HS-27A (cell line): ENCODE measurements at places on chromosomes 3 and 15.

DNA sequence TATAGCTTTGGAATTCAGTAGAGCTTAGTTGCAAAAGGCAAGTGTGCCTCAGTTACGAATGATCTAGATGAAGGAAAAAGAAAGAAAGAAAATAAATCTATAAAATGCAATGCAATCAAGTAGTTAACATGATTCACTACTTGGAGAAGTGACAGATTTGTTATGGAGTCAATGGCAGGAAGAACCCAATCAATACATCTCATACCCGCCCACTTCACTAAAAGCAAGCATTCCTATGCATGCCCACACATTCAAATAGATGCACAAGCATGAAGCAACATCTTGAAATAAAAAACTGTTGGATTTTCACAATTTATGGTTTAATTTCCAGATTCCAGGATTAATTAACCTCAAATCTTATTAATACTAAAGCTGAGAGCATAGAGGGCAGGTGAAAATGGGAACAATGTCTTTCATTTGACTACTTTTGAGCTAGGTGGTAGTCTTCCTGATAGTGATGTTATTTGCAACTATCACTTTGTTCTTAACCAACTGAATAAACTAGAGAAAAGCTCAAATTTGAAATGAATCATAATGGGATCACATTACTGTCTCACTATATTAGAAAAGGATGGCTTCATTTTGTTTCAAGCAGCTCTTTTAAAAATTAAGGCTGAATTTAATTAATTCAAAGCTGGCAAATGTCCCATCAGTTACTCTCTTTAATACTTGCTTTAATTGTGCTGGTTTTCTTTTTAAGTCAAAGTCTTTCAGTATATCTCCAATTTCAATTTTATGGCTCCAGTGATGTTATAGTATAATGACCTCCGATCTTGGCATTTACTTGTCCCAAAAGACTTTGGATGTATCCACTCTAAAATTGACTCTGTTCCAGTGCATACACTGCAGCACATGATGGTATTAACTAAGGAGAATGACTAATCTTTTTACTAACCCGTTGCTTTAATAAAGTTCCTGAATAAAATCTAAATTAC lies 46.7 kb upstream of the CCDC50 start:
- DNase-seq = no peak

DNA sequence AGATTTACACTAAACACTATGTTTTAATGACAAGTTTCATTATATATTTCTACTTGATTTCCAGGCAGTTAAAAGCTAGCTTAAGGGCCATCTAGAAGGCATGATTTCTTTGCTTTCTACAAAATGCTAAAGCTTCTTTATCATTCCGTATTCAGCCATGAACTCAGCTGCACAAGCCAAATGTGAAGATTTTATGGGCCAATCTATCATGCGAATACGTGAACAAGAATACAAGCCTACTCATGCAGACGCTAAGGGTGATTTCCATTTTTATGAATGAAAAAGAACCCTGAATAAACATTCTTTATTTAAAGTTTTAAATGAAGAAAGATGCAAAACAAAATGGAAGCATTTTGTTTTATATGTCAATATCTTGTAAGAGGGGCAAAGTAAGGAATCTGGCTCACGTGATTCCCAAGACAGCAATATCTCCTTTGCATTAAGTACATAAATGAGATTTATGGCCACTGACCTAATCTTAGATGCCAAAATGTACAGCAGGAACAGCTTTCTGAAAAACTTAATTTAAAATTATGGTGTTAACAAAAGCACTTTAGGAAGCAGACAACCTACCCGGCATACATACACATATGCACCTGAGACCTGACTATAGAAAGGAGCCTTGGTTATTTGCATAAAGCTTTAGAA lies 215.8 kb downstream of the DPH6 start:
- no peak for DNase-seq

DNA sequence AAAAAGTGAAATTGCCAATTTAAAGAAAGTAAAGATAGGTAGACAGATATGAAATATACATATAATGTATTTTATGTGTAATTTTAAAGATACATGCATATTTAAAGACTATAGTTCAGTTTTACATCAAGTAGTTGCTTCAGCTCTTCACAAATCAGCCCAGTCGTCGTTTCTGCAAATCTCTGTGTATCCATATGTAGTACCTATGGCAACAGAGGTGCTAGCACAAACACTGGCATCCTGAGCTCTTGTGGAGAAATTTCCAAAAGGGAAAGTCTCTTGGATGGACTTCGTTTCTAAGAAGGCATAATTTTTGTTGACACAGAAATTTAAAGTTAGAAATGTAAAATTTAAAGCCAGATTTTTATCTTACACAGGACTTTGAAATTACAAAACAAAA lies 1284.7 kb downstream of the ROBO1 start:
- DNase-seq = no peak

DNA sequence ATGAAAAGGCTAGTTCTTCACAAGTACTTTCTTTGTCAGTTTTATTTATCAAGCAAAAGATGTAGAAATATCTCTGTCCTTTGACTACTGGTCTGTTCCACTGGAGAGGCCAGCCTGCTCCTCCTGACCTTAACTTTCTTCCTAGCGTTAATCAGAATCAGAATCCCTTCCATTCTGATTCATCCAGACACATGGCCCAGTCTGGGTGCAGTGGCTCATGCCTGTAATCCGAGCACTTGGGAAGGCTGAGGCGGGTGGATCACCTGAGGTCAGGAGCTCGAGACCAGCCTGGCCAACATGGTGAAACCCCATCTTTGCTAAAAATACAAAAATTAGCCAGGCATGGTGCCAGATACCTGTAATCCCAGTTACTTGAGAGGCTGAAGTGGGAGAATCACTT lies 32.0 kb upstream of the MANF start:
- no peak for DNase-seq

DNA sequence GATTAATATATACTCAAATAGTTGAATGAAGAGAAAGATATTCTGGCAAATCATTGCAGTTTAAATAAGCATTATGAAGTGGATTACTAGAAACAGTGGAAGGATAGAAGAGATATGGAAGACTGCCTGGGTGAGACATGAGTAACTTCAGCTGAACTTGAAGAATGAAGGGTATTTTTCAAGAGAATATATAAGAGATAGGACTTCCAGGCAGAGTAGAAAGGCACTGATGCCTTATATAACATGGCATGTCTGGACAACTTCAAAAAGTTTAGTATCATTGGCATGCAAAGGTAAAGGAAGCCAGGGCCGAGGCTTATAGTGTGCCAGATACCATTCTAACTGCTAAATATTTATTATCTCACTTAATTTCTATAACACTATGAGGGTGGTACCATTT lies 126.5 kb upstream of the SLC7A14 start:
- no peak for DNase-seq

DNA sequence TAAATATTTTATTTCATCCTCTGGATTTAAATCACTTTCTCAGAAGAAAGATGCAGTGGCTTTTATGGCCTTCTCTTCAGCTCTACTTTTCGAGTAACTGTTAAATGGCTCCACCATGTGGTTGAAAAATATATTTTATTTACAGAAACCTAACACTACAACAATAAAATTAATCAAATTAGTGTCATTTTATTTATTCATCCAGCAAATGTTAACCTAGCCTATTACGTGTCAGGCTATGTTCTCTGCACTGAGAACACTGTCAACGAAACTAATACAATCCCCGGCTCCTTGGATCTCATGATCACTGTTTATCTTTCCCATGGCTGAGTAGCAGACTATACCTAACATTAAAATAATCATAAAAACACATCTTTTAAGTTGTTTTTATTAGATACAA lies 148.0 kb upstream of the OSTN start:
- DNase-seq = no peak

DNA sequence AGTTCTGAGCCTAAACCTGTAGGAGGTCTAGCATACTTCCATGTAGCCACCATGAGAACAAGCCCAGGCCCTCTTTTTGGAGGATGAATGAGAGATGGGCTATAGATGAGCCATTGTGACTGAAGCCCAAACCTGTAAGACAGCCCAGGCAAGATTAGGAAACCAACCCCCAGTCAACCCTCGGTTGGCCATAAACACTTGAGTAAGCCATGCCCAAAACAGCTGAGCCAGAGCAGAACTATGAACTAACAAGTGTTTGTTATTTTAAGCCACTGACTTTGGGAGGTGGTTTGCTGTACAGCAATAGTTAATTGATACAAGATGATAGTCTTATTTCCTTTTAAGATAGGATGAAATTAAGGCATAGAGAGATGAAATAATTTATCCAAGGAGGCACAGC lies 12.4 kb upstream of the CPNE4 start:
- DNase-seq = no peak

GRCh38 chr3:67459796-67460195 lies 194.6 kb downstream of the SUCLG2 start:
- DNase-seq = no peak

DNA sequence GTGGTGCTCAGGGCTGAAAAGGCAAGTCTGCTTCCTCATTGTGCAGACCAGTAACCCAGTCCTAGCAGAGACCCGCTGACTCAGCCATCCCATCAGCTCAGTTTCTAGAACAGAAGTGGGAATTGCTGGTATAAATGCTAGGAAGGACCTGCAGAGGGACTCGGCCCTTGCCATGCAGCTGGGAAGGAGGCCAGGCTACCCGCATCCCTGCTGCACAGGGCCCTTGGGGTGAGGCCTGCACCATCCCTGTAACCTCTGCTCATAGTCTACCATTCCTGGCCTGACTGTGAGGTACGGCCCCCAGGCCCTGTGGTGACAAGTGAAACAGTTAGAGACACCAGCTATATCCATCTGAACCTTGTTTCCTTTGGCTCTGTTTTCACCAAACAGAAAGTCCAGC lies 23.5 kb downstream of the RAB6B start:
- no peak for DNase-seq

- no peak for DNase-seq
These were observed 1.9 kb upstream of the TRA2B start for GRCh38 chr3:185939721-185940120.

DNA sequence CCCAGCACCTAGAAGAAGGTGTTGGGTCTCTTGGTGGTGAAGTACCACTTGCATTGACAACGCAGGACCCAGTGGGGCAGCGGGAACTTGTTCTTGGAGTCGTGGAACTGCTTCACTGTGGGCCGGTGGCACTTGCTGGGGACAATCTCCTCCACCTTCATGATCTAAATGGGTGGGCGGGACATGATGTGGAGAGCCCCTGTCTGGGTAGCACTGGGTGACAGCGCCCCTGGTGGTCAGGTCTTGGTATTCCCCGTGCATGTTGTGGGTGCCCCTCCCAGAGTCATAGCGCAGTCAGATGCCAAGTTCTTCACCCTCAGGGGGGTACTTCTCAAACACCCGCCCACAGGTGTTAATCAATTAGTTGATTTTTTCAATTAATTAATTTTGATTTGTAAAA lies 60.2 kb downstream of the AGBL1 start:
- no peak for DNase-seq

DNA sequence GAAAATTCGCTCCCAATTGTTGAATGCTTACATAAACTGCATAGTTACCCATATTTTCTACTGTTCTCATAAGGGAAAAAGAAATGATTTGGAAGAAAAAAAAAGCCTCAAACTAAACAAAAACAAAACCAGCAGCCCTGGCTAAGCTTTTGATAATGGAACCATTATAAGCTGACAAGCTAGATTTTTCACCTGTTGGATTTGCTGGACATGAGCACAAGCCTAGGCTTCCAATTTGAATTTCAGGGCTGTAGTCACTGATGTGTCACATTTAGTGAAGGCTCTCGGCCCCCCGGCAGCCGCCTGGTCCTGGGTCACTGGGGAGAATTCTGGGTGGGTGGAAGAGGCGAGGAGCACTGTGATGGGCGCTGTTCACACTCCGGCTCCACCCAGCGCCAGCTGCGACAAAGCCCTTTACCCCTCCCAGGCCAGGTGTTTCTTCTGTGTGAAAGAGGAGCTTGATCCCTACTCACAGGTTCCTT lies 4.6 kb downstream of the FBXL22 start:
- DNase-seq = no peak
